Fibroblast of skin of abdomen (primary cell): ENCODE measurements at places on chromosomes 6 and 20.
A peak's percentile ranks its signal among the peaks of the same experiment; 100 is the strongest.

DNA sequence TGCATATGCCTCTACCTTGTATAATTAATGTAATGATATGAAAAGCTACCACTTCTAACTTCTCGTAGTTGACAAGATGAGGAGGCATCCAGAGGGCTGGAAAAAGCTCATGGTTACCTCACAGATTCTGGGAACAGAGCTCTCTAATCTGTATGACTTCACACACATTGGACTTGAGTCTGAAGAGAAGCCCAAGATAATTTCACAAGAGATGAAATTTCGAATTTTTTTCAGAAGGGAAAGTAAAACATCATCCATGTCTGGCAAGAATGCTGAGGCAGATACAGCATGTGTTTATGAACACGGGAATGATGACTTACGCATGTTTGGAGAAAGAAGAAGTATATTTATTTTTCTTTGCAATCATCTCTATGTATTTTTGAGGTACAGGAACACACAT is 141.8 kb upstream of the TENT5A start:
- DNase-seq, result peak; percentile 44

DNA sequence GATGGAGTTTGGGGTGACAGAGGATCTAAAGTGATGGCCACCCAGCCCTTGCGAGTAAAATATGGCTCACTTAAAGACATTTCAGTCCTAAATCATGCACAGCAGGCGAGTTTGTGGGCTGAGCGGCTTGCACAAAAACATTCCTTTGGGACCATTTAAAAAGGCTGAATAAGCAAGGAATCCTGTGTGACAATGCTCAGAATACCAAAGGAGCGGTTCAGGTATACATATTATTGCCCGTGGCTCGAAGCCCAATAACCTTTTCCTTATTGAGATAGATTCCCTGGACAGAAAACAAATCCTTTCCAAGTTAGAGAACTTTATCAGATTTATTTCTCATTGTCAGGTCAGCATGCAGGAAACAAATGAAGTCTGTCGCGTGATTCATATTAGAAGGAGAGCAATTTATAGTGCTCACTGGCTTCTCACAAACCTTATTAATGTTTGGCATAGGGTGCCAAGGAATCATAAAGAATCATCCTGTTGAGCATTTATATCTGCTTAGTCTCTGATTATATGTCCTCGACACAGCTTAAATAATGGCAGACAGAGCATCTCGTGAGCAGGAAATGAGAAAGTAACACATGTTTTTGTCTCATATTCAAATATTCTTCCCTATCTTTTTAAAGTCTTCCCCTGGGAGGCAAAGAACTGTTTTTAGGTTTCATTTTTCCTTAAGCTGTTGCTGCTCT is 121.3 kb downstream of the TRMT11 start:
- peak; percentile 74 for DNase-seq

GRCh38 chr6:122799140-122799745 is 10.2 kb downstream of the SMPDL3A start:
- no peak for DNase-seq

DNA sequence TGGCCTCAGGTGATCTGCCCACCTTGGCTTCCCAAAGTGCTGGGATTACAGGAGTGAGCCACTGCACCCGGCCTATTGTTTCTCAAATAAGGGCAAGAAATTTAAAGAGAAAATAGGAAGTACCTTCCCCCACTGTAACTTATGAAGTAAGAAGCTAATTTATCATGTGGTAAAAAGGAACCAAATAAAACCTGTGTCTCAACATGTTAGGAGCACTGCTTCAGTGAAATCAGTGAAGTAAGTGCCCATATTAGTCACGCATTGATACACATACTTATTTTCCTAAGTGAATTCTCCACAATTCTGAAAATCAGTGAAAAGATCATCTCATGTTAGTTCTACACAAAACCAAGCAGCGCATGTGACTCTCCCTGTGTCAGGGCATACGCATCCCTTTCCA is 14.2 kb upstream of the LPA start:
- no peak for DNase-seq

- DNase-seq, result no peak
These were observed 83.3 kb upstream of the SIRPA start for GRCh38 chr20:1811621-1812498.

DNA sequence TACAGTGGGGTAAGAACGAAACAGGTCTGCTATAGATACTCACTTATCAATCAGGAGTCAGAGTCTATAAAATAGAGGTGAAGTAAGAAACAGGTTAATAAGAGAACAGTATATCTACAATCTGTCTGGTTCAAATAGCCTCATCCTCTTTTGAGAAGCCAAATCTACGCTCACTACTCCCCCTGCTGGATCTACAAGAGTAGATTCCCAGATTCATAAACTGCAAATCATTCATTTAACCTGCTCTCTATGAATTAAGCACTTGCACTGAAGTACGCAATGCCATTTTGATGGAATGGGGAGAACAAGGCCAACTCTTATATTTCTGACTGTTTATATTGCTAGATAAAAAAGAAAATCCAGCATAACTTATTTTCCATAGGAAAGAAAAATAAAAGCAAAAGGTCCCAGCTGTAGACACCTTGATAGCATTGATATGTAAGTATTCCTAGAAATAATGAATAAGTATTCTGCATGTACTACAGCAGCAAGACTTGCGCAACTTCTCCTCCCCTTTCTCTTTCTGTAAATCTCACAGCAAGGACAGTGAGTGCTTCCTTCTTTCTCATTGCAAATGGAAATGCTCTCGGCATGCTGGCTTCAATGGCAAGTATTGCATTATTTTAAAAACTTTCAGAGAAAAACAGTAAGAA is 92.3 kb downstream of the RFX6 start:
- peak; percentile 24 for DNase-seq

GRCh38 chr6:25052181-25052580 is 116.4 kb upstream of the RIPOR2 start:
- DNase-seq, result no peak

- no peak for DNase-seq
These were observed 44.3 kb downstream of the TENT5A start for GRCh38 chr6:81708113-81708699.

- no peak for DNase-seq
These were observed 129.1 kb downstream of the FOXA2 start for GRCh38 chr20:22455259-22455658.

- no peak for DNase-seq
These were observed 788.5 kb downstream of the C6orf118 start for GRCh38 chr6:164520916-164521315.

- DNase-seq, result no peak
These were observed 892 bp upstream of the DXO start for GRCh38 chr6:31972709-31973350.

- DNase-seq, result no peak
These were observed 28.3 kb upstream of the FBXO30 start for GRCh38 chr6:145842693-145843546.

DNA sequence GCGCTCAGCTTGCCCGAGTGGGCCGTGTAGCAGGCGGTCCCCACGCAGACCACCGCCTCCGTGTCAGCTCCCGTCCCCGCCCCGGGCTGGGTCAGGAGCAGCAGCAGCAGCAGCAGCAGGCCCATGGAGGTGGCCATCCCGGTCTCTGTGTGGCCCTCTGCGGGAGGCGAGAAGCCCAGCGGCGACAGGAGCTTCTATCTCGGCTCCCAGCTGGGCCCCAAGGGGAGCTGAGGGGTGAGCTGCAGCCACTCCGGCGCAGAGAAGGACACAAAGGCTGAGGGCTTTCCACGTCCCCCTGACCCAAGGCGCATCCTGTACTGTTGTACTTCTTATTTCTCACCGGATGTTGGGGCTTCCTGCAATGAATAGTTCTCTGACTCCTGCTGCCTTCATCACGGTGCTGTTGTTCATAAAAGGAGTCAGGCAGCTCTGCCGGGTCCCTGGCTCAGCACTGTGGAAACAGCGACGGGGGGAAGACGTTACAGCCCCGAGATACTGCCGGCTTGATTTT is at the start of gene CD93:
Gene CD93, minus strand, starts transcription at position 269 of the 511 bp plus-strand sequence. Its CDS starts 132 bp downstream, at position 137.
- peak; percentile 17 for DNase-seq

GRCh38 chr6:54244430-54244829 is 63.8 kb upstream of the TINAG start:
- peak; percentile 28 for DNase-seq

DNA sequence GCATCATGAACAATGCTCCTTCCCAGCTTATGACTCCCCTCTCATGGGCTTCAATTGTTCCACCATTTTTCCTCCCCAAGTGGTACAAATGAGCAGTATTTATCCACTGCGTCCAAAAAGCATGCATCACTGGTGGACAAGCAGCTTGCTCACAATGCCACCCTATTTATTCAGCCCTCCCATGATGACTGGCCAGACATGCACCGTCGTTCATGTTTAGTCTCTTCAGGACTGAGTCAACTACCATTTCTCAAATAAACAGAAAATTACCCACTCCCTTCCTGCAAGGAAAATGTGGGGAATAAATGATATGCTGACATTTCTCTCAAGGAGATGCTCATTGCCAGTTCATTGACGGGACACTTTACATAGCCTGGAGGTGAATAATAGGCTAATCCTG is 300.4 kb downstream of the C6orf118 start:
- DNase-seq, result no peak

DNA sequence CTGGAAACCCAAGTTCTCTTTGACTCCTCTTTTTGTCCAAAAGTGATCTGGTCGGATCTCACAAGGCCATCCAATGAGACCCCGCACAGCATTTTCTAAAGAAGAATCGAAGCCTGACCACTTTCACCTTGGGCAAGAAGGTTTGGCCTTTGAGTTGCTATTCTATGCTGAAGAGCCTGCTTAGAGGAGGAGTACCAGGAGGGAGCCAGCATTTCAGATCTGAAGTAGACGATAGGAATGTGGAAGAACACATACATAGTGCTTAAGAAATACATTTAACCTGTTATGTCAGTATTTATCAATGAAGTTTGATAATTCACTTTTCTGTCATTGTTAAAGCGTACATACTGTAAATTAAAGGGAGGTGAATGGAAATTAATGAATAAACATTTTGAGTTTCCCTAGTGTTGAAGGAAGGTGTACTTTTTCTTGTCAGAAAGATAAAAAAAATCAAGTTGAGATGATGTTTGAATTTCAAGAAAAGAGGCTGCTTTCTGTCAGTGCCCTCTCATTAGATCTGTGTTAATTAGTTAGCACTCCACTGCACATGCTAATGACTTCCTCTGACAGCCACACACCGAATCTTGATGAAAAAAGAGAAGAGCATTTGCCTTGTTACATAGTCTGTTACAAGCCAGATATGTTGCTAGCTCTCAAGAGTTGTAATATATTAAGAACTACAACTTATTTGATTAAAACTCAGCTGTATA is 10.9 kb upstream of the TDRD6 start:
- DNase-seq, result no peak

DNA sequence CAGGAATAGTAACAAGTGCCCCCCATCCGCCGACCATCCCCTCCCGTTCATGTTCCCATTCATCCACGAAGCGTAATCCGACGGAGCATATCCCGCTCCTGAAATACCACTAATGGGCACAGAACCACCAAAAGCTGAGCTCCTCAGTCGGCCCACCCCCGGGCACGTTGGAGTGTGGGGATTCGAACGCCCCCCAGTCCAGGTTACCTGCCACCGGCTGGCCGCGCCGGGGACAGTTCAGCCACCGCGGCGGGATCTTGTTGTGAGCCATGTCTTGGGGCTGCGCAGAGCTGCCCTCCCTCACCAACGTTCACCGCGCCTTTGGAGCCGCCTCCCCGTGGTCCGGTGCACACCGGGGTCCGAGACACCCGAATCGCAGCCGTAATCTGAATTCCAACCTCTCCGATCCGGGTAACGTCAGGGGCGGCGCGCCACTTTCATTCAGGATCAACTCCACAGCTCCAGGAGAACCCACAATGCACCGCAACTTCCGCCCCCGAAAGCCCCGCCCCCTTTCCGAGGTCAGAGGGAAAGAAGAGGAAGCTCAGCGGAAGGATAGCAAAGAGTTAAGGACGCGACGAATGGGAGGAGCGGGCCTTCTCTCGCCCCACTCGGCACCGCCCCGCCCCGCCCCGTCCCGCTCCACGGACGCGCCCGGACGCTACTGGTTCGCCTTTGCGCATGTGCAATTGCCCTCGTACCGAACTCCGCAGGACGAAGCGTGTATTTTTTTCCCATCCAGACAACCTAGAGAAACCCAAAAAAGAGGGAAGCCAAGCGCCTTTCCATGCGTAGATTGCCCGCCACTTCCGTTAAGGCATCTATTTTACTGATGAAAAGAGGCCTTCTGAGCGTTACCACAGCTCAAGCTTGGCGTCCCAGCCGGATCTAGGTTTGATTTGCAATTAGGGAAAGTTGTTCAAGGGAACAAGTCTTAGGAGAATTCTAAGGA is at the start of gene RNGTT:
Gene RNGTT, minus strand, starts transcription at position 480 of the 952 bp plus-strand sequence. Its CDS starts 209 bp downstream, at position 271.
- peak; percentile 99 for DNase-seq

GRCh38 chr6:82364087-82365015 is 734 bp downstream of the TPBG start:
- peak; percentile 76 for DNase-seq

DNA sequence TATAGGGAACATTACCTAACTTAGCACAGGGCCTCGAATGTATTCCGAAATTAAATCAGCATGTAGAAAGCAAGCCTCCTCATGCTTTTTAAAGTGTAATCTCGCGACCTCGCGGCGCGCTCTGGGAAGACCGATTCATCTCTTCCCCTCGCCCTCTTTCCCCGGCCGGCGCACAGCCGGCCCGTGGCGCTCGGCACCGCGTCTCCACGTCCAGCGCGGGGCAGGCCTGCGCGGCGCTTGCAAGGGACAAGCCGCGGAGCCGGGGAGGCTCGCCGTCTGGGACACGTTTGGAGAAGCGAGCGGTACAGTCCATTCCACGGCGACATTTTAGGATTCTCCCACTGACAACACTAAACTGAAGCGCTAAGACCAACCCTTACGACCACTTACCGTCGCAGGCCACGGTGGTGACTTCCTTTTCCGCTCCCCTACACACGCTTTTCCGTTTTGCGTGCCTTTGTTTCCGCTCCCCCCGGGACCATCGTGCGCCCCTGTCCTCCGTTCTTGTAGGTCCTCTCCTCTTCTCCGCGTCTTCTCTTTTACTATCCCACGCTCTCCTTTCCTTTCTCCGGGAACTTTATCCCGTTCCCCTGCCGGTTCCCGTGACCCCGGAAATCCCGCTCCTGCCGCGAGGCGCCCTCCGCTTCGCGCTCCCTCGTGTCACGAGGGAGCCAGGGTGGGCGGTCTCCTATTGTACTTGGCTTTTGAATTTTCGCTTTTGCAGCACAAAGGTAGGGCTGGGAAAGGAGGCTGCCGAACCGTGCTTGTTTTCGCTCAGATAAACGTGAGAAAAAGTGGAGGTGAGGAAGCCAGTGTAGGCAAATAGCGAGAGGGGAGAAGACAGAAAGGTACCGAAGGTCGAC is at the start of gene ECHDC1:
Gene ECHDC1, minus strand, starts transcription at position 664 of the 863 bp plus-strand sequence. CDS start 12,581 bp downstream, outside the sequence.
- peak; percentile 73 for DNase-seq

GRCh38 chr6:85401186-85402021 is 48.5 kb upstream of the NT5E start:
- DNase-seq, result no peak

- no peak for DNase-seq
These were observed 78.1 kb downstream of the GRM4 start for GRCh38 chr6:34067814-34068213.

GRCh38 chr6:118565311-118565960 is 17.3 kb downstream of the PLN start:
- DNase-seq, result no peak
